ENCODE measurements at places on chromosomes 2 and 18.

GRCh38 chr2:24075259-24075658, 867 bp downstream of the SF3B6 start:
- no peak for DNase-seq

- no peak for DNase-seq
These were observed 94.4 kb downstream of the FANCL start for GRCh38 chr2:58146707-58147106.

- DNase-seq: peak; percentile 38
These were observed 80.7 kb upstream of the LDLRAD4 start for GRCh38 chr18:13137670-13138419.

GRCh38 chr2:203578759-203579643, 43.9 kb upstream of the RAPH1 start:
- no peak for DNase-seq

- no peak for DNase-seq
These were observed 11.7 kb upstream of the ABCB11 start for GRCh38 chr2:169042856-169043255.

DNA sequence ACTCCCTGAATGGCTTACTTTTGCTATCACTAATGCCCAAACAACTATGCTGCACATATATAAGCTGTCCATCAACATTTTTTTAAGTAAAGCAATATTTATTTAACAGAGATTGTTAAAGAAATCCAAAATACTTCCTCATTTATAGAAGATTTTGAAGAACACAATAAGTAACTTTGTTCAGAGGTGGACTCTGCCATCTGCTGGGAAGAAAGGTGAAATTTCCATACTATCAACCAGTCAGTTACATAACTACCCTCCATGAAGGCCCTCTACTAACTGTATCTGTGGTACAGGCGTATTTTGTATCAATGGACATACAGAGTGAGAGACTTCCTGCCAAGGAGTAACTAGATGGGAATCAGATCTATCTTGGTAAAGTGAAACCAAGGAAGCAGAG, 106.0 kb downstream of the DTNB start:
- no peak for DNase-seq

GRCh38 chr2:231932985-231933915, 7.1 kb upstream of the NPPC start:
- DNase-seq: no peak

GRCh38 chr2:45713136-45713535, 61.7 kb downstream of the PRKCE start:
- DNase-seq: no peak

All from left hindlimb (tissue), 1 donor.